ENCODE measurements at places on chromosomes 3 and 15.

DNA sequence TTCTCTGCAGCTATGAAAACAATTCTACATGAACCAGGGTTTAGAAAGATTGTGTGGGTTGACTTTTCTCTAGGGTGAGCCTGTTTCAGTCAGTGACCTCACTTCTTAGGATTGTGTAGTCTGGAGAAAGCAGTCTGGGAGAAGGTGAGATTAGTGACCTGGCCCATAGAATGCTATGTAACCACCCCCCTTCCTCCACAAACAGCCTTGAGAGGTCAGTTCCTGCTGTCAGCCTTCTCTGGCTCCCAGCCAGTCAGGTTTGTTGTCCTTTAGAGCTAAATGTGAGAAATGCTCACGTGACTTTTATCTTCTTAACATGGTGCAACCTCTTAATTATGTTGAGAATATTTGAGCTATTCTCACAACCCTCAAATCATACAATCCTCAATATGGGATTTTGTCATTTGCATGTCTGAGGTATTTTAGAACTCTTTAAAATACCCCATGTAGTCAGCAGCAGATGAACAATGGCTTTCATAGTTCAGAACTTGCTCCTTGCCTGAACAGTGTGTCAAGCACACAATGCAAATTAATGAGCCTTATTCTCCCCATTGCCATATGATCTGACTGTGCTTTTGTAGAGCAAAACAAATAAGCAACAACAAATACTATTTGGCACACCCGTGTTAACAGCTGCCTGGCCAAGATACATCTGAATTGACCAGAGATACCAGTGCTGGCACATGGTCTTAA is 311.6 kb downstream of the CNTN6 start:
- DNase-seq = peak; percentile 64

- DNase-seq = no peak
Observed at GRCh38 chr15:78100886-78101285, 8.5 kb downstream of the SH2D7 start.

GRCh38 chr15:38010395-38010794 is 76.0 kb downstream of the TMCO5A start:
- DNase-seq = peak; percentile 69

DNA sequence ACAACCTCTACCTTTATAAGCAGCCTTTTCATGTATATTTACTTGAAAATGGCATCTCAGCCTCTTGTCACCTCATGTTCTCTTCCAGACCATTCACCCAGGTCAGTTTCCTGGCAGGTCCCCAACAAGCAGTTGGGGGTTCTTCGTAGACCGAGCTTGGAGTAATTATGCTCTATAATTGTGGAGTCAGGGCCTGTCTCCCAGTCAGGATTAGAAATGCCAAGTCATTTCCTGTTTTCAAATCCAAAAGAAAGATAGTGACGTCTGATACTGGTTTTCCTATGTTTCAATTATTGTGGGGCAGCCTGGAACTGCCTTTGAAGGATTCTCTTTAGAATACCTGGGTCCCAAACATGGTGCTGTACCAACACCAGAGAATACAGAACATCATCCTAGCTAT is 430.6 kb downstream of the MECOM start:
- DNase-seq = no peak

GRCh38 chr3:141436180-141436579 is 50.6 kb upstream of the RASA2 start:
- no peak for DNase-seq

Measured in fibroblast of skin of abdomen (primary cell).